Cortex of kidney (tissue), 1 donor: ENCODE measurements at places on chromosomes 7 and 10.

DNA sequence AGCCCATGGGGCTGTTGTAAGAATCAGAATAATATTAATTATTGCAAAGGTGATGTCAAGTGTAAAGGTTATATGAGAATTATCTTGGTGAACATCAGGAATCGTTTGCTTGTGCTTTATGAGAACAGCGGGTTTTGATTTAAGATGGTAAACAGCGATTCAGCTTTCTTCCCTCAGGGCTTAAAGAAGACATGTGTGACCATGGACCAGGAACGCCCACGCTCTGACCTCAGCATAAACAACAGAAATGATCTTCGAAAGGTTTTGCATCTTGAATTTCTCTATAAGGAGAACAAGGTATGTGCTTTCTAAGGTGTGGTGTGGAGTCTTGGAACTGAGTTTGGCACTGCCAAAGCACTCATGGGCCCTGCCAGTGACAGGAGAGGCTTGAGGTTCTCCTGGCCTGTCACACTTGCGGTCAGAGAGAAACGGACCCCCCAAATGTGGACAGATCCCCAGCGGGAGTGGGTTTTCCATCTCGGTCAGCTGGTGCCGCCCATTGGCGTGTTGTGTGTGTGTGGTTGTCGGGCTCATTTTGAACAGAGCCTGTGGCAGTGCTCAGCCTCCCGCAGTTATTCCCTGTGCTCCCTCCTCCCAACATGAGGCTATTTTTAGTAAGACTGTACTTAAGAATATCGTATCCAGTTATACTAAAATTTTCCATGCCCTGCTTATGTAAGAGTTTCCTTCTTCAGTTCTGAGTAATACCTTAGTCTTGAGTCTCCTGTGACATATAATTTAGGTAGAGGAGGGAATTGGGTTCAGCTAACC lies 7.2 kb downstream of the MINDY4 start:
- DNase-seq, result no peak

- DNase-seq, result no peak
Measured at GRCh38 chr7:1271046-1271445, 38.4 kb downstream of the UNCX start.

GRCh38 chr10:132102071-132102716 lies 36.4 kb downstream of the JAKMIP3 start:
- DNase-seq, result no peak

- DNase-seq, result no peak
Measured at GRCh38 chr10:72291019-72291532, 17.4 kb downstream of the DDIT4 start.

GRCh38 chr10:103692952-103693811 lies 162.2 kb downstream of the SH3PXD2A start:
- no peak for DNase-seq

- DNase-seq, result no peak
Measured at GRCh38 chr10:88915781-88916180, 35.7 kb downstream of the STAMBPL1 start.

DNA sequence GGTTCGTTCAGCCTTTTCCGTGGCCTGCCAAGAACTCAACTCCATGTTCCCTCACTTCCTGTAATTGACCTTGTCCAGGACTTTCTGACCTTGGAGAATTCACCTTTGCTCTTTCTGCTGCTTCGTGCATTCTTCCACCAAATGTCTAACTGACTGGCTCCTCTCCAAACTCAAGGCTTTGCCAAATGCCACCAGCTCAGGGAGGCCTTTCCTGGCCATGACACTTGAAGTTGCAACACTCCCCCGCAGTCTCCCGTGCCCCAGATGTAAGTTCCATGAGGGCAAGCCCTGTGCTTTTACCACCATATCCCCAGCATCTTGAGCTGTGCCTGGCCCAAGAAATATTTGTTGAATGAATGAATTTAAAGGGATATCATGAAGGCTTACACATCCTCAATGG lies 238.4 kb downstream of the ARHGAP21 start:
- no peak for DNase-seq

- no peak for DNase-seq
Measured at GRCh38 chr10:3568392-3568791, 216.6 kb downstream of the KLF6 start.

GRCh38 chr10:79047875-79048638 lies 20.7 kb upstream of the ZMIZ1 start:
- DNase-seq, result no peak

- DNase-seq, result no peak
Measured at GRCh38 chr7:66150471-66150870, 35.8 kb downstream of the CRCP start.

DNA sequence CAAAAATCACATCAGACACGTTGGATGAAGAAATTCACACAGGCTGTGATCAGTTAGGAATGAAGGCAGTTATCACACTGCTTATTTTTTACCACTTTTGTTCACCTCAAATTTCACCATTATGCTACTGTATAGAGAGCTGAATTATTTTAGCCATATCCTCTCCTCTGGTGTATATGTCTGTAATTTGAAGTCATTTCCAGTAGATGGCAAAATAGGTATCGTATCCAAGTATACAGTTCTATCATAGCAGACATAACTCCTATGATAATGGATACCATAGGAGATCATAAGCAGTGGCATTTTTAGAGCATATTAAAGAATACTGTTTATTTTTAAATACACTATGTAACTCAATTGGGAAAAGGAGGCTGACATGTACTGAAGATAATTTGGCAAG lies 909.7 kb downstream of the DNAJB9 start:
- DNase-seq, result no peak

GRCh38 chr10:4057021-4057420 lies 272.0 kb upstream of the KLF6 start:
- DNase-seq, result no peak

DNA sequence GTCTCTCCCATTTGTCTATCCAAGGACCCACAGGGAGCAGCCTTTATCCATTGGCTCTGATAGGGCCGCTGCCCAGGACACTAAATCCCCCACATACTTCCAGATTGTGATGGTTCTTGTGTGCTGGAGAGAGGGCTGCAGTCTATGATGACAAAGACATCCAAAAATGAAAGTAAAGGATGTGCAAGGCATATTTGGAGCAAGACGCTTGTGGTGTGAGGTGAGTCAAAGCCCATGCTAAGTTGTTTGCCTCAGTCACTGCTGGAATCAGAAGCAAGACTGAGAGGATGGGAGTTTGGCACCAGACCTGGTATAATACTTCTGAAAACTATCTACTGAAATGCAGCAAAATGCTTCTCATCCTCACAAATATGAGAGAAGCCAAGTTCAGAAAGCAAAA lies 22.7 kb downstream of the ZNF22 start:
- DNase-seq, result no peak

GRCh38 chr7:1090686-1091643 lies 3.1 kb downstream of the GPER1 start:
- no peak for DNase-seq

GRCh38 chr7:138370956-138371355 lies 89.1 kb upstream of the TRIM24 start:
- DNase-seq, result no peak

DNA sequence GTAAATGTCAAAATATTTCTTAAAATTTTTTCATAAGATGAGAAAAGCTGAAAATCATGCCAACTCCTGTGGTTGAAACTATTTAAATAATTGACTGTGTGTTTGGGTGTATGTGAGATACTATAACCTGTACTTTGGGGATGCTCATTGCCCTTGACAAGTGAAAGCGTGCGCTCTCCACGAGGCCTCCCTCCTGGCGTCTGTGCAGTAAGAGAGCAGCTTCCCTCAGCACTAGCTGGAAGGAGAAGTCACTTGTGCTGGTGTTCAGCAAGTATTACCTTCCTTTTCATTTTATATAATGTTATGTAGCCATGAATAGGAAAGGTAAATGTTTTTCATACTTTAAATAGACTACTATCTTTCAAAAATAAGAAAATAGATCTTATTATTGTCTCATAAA lies 118.9 kb downstream of the ZEB1 start:
- DNase-seq, result no peak

DNA sequence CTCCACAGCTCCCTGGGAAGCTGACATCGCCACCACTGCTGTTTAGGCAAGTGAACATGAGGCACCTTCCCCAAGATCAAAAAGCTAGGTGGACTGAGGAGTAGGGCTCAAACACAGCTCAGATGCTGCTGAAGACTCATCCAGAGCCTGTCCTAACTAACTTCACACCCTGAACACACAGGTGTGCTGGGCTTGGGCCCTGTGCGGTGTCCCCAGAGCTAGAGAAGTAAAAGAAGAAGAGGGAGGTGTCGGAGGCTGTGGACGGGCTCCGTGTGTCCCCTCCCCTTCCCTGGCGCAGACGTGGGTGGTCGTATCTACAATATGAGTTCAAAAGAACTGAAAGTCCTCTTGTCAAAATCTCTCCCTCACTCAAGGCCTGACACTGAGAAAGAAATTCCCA lies 373.4 kb upstream of the MGMT start:
- no peak for DNase-seq

DNA sequence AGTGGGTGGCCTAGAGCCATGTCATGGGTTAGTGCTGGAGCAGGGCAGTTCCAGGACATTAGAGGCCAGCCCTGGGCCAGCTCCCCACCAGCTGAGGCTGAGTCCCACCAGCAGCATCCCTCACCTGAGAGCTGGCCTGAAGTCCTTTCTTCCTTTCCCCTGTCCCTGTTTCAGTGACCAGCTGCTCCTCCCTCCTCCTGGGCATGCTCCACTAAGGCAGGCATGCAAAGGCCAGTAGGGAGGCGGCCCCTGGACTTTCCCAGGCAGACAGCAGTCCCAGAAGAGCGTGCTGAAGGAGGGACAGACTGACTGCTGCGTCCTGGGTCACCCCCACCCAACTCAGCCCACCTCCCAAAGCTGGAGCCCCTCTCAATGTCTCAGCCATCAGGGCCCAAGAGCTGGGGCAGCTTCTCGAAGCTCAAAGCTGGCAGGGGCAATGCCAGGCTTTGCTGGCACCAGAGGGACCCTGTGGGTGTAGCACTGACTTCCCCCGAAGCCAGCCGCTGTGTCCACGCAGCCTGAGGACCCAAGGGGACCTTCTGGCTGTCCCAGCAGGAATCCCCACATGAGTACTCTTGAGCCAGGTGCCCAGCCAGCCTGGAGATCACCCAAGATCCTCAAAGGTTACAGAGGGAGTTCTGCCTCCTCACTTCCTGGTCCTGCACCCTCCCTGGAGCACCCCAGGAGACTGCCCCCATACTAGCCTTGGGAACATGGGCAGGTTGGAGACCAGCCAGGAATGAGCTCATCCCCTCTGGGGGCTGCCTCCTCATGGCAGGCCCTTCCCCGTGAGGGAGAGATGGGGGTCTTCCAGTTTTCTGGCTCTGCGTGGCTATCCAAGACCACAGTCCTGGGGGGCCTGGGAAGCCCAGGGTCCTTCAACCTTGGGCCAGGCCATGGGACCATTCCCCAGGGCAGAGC lies 35.2 kb upstream of the RET start:
- no peak for DNase-seq

DNA sequence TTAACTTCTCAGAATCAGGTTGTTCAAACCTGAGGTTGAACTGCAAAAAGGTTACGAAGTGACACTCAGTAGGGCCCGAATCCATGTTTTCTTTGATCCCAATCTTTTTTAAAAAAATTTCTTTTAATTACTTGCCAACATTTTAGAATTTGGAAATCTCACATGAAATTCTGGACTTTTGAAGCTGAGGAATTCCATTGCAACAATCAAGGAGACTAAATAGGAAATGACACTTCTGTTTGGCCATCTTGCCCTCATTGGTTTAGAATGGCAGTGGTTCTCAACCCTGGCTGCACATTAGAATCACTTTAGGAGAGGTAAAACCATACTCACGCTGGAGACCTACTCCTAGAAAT lies 471 bp upstream of the TOMM7 start:
- no peak for DNase-seq

GRCh38 chr7:48734695-48735406 lies 189.5 kb upstream of the CDC14C start:
- no peak for DNase-seq

GRCh38 chr7:84394219-84394618 lies 199.6 kb upstream of the SEMA3A start:
- DNase-seq, result no peak

DNA sequence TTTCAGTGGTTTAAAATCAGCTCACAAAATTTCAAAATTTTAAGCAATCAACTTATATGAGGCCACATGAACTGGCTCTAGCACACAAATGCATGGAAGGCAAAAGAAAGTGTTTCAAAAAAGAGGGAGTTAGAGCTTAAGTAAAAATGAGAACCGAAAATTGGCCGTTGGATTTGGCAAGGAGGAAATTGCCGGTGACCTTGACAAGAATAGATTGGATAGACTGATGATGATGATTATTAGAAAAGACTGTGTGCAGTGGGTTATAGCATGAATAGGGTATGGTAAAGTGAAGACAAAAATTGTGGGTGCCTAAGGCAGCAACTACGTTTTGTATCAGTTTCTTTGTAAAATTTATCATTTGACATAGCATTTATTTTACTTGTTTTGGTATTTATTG lies 175.7 kb downstream of the SEMA3D start:
- no peak for DNase-seq

DNA sequence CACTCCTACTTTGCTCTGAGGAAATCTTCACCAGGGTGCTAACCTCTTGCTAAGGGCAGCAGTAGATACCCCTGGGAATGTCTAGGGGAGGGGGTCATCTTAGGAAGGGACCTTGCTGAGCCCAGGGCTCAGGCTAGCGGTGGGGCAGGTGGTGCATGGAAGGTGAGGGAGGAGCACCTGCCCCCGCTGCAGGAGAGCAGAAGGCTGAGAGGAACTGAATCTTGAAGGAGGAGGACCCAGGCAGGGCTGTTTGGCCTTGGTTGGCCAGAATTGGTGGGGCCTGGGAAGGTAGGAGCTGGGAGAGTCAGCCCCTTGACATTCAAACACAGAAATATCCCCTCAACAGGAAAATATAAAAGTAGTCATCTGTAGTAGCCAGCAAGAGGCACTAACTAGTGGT lies 7.0 kb downstream of the CALHM3 start:
- no peak for DNase-seq

DNA sequence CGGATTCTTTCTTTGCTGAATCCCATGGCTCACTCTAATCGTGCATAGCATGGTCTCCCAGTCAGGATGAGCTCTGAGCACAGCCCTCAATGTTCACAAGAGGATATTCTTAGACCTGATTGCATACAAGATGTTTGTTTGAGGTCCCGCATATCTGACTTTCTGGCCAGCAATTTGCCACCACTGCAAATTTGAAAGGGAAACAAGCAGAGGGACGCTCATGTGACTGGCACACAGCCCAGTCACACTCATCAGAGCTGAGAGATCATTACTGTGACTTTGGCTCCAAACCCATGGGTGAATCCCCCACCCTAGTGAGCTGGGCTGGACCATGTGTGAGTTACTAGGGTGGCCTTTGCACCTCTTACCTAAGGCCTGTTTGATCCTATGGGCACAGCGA lies 9.9 kb downstream of the TAS2R41 start:
- DNase-seq, result no peak

GRCh38 chr10:11538834-11539190 lies 72.6 kb downstream of the USP6NL start:
- DNase-seq, result no peak

- DNase-seq, result no peak
Measured at GRCh38 chr7:91067242-91067641, 197.0 kb upstream of the FZD1 start.
